ENCODE measurements at places on chromosomes 5 and 9. TPM values are rescaled to one million over a fixed set of nuclear protein-coding genes. Genes with fewer than 3 reads are reported as not detected.

The PPP2R2B gene
- total RNA-seq: not detected

The ADRB2 gene
- not detected for total RNA-seq

The COL15A1 gene
- total RNA-seq: 16.8 TPM

The TMOD1 gene
- 1.3 TPM for total RNA-seq

The IFNA21 gene
- total RNA-seq: not detected

- DNase-seq: no peak
- no peak overlapping the region for H3K4me3 ChIP-seq
- no peaks in the 10 kb centered on the region for H3K36me3 ChIP-seq
Measured at GRCh38 chr9:72065076-72065475, 4.7 kb upstream of the C9orf57 start.

GRCh38 chr5:90621848-90622247 lies 63.3 kb downstream of the ADGRV1 start:
- H3K4me1 ChIP-seq: no peaks in the 10 kb centered on the region
- no peak for DNase-seq
- H3K27me3 ChIP-seq: no peaks in the 10 kb centered on the region
- no peaks in the 10 kb centered on the region for H3K36me3 ChIP-seq
- H3K4me3 ChIP-seq: no peak overlapping the region

The CSNK1A1 gene
- total RNA-seq: 415 TPM

The C9orf50 gene
- total RNA-seq: not detected

The PCDHGA1 gene
- 0.38 TPM for total RNA-seq

The FOXD4L6 gene
- not detected for total RNA-seq

The EGR1 gene
- total RNA-seq: 19.0 TPM

DNA sequence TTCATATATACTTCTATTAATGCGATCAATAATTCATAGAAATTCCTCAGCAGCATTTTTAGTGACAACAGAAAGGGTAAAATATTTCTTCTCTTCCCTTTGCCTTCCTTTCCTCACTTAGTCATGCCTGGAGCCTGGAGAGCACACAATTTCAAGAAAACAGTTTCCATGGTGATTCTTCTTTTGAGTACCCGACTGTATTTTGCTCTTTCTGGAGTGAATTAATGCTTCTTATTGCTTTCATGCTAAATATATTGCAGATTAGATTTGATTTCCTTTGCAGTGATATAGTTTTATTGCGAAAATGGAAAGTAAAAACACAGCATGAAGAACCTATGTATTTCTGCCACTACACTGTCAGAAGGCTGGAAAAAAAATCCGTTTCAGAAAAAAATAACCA lies 153.5 kb downstream of the PPP2R2B start:
- no peak overlapping the region for H3K27ac ChIP-seq
- no peaks in the 10 kb centered on the region for H3K4me1 ChIP-seq
- DNase-seq: peak; percentile 39

The PDZD2 gene
- not detected for total RNA-seq

DNA sequence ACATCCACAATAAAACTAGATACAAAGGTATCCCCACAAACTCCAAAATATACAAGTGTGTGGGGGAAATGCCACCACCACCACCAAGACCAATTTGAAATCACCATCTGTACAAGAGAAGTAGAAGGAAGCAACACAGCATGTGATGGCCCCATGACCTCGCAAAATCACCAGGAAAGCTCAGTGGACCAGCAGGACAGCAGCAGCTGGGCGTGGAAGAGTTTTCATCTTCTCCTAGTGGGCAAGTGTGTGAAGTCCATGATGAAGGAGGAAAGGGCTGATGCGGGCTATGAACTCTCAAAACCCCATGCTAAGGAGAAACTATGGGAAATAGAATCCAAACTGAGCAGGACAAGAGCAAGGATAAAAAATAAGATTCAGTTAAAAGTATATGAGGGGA lies 58.1 kb downstream of the GOLPH3 start:
- no peaks in the 10 kb centered on the region for H3K27me3 ChIP-seq
- peak; percentile 21 for DNase-seq
- H3K36me3 ChIP-seq: peaks cover 31% of the 10 kb centered on the region
- H3K4me1 ChIP-seq: peaks cover 17% of the 10 kb centered on the region

DNA sequence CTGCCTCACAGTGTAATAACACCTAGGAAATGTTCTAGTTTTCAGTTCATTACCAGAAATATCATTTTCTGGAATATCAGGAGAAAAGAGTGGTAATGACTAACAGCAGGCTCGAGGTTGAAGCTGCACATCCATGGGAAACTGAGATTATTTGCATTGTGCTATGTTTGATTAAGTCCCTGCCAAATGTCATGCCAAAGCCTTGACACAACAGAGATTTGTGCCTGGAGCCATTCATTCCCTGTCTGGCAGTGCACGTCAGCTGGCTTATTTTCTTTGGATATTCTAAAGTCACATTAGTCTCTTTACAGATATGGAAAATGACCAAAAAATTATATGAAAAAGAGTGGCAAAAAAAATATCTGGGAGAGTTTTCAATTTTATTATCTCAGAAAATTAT lies 848.0 kb downstream of the PTPRD start:
- no peaks in the 10 kb centered on the region for H3K4me1 ChIP-seq
- H3K27ac ChIP-seq: no peak overlapping the region
- no peaks in the 10 kb centered on the region for H3K36me3 ChIP-seq
- no peak overlapping the region for H3K4me3 ChIP-seq

The AHRR gene
- total RNA-seq: 33.7 TPM

- peak overlapping the region; percentile 99 for H3K4me3 ChIP-seq
- no peaks in the 10 kb centered on the region for H3K27me3 ChIP-seq
- peaks cover 11% of the 10 kb centered on the region for H3K4me1 ChIP-seq
- peak overlapping the region; percentile 93 for H3K27ac ChIP-seq
- peak; percentile 28 for DNase-seq
Measured at GRCh38 chr5:65563777-65564176, 681 bp downstream of the PPWD1 start.

The FGFR4 gene
- not detected for total RNA-seq

GRCh38 chr9:4547016-4547415 lies 56.7 kb downstream of the SLC1A1 start:
- peaks cover 29% of the 10 kb centered on the region for H3K4me1 ChIP-seq
- DNase-seq: peak; percentile 60
- H3K4me3 ChIP-seq: no peak overlapping the region
- H3K27ac ChIP-seq: no peak overlapping the region

DNA sequence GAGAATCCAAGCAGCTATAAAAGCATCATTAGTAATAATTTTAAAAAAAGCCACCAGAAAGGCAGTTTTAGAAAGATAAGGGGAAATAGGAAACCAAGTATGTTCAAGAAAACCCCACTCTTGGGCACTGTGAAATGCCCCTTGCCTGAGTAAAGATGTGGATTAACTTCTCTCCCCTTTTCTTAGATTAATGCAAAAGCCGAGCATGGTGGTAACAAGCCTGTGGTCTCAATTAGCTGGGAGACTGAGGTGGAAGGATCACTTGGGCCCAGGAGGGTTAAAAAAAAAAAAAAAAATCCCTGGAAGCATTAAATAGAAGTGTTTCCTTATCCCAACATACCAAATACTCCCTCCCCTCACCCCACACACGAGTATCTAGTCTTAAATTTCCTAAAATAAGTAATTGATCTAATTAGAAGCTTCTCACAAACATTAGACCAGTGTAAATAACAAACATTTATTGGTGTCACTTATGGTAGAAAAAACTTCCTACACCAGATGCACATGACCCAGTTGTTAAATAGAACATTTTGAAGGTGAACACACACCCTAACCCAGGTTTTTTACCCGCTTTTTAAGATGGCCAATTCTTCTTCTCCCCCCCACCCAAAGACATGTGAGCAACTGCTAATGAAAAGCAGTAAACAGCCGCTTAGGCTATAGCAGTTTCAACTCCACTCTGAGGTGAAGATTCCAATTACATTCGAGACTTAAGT lies 5.2 kb downstream of the HSPA5 start:
- H3K4me3 ChIP-seq: peak overlapping the region; percentile 93
- H3K36me3 ChIP-seq: peaks cover 57% of the 10 kb centered on the region
- no peaks in the 10 kb centered on the region for H3K27me3 ChIP-seq
- peak; percentile 12 for DNase-seq
- H3K4me1 ChIP-seq: peaks cover 58% of the 10 kb centered on the region

- peaks cover under 1% of the 10 kb centered on the region for H3K27me3 ChIP-seq
- no peak overlapping the region for H3K27ac ChIP-seq
- DNase-seq: peak; percentile 16
- H3K36me3 ChIP-seq: no peaks in the 10 kb centered on the region
- no peaks in the 10 kb centered on the region for H3K4me1 ChIP-seq
Measured at GRCh38 chr5:109630093-109630492, 59.6 kb upstream of the MAN2A1 start.

GRCh38 chr9:21902136-21902535 lies 92.1 kb downstream of the CDKN2A start:
- H3K36me3 ChIP-seq: no peaks in the 10 kb centered on the region
- no peak for DNase-seq
- 0 out of 2 replicates have a peak, but pooled peaks cover 4% of the 10 kb centered on the region for H3K4me1 ChIP-seq
- H3K27me3 ChIP-seq: no peaks in the 10 kb centered on the region
- H3K27ac ChIP-seq: no peak overlapping the region
- no peak overlapping the region for H3K4me3 ChIP-seq

All from GM23248 (cell line).